Fibroblast of skin of abdomen (primary cell): ENCODE measurements at places on chromosomes 3 and 15.

DNA sequence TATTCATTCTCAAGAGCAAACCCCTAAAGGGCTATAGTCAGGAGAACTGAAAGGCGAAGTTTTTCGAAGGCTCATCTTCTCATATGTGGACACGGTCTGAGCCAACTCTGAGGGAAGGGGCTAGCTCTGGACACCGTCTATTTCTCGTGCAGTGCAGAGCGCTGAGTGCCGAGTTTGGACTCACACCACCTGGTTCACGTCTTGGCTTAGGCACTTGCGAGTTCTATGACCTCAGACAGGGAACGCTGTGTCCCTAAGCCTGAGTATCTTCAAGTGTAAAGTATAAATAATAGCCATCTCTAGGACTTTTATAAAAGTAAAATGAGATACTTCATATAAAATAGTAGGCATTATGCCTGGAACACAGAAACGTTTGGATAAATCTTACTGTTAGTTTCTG is 223.7 kb downstream of the FMN1 start:
- no peak for DNase-seq

DNA sequence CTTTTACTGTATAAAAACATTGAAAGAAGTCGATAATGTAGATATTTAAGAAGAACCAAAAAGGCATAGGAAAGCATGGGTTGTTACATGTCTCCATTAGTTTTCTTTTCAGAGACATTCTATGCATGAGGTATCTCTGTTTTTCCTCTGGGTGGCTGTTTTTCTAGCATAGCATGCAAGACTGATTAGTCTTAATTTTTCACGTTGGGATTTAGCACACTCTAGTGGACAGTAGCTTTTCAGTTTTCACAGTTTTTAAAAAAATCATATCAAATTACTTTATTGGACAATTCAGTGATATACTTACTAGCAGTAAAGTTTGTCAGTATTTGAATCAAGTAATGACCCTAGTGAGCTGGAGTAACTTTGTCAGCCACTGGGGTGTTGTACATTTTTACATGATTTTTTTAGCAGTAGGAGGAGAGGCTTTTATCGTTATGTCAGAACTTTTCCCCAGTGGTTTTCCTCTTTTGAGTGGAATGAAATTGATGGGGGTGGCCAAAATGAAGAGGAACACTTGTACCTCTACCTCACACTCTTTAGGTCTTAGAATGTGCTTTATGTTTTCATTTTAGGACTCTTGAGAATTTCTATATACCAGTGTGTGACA is 57.2 kb downstream of the SEC22A start:
- DNase-seq = peak; percentile 43

GRCh38 chr3:74447221-74447620 is 167.2 kb downstream of the CNTN3 start:
- no peak for DNase-seq

- no peak for DNase-seq
Measured at GRCh38 chr3:146638718-146639117, 33.6 kb upstream of the PLSCR5 start.

GRCh38 chr3:190125436-190126068 is 4.9 kb upstream of the P3H2 start:
- no peak for DNase-seq

- peak; percentile 91 for DNase-seq
Measured at GRCh38 chr15:95604634-95605036, 725.9 kb upstream of the NR2F2 start.

GRCh38 chr15:49877873-49878521 is 241.0 kb downstream of the ATP8B4 start:
- DNase-seq = peak; percentile 51

DNA sequence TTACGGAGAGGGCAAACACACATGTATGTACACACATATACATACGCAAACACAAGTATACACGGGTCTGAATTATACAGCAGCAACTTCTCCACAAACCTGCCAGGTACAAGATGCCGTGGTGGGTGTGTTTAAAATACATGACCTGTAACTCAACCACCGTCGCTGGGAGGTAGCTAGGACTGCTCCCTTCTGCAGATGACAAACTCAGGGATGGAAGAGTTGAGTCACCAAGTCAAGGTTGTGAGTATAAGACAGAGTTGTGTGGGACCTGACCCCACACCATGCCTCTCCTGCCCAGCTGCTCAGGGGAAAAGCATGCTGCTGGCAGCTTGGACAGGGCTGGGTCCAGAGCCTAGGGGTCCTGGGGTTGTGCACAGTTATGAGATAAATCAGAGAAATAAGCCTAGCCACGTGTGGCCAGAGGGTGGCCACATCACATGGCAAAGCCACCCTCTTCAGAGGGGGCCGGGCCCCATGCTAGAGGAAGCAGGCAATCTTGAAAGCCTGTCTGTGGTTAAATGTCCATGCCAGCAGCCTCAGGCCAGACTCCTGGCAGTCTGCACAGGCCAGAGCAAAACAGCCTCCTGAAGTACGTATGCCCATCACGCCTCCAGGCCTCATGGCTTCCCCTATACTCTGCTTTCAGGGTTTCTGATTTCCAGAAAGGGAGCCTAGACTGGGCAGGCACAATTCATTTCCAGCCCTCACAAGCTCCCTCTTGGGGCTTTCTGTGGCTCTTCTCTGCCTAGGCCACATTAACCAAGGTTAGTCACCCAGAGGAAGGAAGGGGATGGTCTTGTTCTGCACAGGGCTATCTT is 107.7 kb upstream of the RPL32 start:
- DNase-seq = no peak

GRCh38 chr15:88300089-88300488 is 43.5 kb upstream of the NTRK3 start:
- DNase-seq = no peak

DNA sequence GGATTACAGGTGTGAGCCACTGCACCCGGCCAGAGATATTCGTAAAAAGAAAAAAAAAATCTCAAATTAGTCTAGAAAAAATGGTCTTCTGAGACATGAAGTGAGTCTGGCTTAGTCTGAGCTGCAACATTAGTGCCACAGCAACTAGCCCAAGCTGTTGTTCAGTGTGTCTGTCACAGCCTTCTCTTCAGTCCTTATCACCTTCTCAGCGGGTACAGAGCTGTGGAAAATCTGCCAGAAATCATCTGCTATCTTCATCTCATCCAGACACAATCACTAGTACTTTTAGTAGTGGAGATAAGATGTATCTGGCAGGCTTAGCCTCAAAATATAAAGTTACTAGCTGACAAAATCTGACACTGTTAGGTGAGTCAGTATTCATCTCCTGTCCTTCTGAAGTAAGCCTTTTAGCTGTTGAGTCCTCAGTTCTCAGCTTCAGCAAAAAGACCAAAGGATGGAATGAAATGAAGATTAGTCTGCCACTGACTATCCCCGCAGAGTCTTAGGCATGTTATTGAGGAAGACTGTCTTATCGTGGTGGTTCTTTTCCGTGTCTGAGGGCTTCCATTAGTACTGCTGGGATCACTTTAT is 120.5 kb upstream of the CGNL1 start:
- no peak for DNase-seq

- no peak for DNase-seq
Measured at GRCh38 chr15:36585774-36586173, 6.3 kb downstream of the CDIN1 start.

GRCh38 chr15:29674661-29675533 is 147.4 kb downstream of the TJP1 start:
- peak; percentile 56 for DNase-seq

GRCh38 chr3:138923531-138923994 is 23.4 kb downstream of the FOXL2 start:
- DNase-seq = peak; percentile 76

DNA sequence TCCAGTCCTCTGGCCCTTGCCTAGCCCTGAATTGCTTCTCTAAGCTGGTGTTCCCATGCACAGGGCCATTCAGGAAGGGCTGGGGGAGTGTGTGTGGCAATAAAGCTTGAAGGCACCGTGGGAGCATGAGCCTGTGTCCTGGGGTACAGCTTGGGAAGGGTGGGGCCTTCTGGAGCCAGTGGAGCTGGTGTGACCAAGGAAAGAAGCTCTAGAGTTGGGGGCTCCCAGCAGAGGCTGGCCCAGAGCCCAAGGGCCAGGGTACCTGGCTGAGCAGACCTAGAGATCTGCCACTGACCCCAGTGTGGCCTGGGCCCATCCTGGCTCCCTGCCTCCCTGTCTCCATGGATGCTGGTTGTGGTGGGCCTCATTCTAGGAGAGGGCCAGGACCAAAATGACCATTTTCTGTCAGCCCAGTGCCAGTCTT is 8.1 kb downstream of the ABTB1 start:
- no peak for DNase-seq

GRCh38 chr3:71684757-71685386 is 40.3 kb downstream of the EIF4E3 start:
- DNase-seq = peak; percentile 83

DNA sequence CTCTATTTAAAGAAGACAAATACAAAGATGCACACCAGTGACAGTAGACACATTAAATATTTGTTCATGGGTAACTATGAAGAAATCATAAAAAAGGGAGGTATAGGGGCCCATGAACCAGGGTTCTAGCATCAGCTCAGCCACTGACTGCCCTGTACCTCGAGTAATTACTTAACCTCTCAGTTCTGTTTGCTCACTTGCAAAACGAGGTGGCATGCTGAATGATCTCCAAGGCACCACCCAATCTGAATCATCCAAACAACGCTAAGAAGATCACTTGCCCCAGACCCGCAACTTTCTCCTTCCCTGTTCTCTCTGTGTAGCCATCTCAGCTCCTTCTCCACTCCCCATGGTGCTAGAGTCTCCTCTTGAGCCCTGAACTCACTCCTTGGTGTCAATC is 374.7 kb downstream of the VPS13C start:
- no peak for DNase-seq

DNA sequence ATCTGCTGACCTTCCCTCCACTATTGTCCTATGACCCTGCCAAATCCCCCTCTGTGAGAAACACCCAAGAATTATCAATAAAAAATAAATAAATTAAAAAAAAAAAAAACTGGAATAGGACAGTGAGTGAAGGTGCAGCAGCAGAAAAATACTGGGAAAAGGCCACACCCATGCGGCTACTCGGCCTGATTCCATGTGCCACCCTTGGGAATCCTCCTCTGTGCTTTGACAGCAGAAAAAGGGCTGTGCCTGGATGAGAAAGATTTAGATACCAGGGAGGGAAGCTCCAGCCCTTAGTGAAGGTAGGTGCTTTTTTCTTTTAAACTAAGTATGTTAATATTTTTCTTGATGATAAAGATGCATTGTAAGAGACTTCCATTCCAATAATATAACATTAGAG is 107.8 kb downstream of the CTNNB1 start:
- no peak for DNase-seq

GRCh38 chr15:27017168-27017809 is 46.3 kb downstream of the GABRG3 start:
- peak; percentile 75 for DNase-seq
